Activated naive CD4-positive, alpha-beta T cell treated with Interleukin-2 at 50 U/mL for 16 hours (primary cell): ENCODE measurements at places on chromosomes 1 and 21.

DNA sequence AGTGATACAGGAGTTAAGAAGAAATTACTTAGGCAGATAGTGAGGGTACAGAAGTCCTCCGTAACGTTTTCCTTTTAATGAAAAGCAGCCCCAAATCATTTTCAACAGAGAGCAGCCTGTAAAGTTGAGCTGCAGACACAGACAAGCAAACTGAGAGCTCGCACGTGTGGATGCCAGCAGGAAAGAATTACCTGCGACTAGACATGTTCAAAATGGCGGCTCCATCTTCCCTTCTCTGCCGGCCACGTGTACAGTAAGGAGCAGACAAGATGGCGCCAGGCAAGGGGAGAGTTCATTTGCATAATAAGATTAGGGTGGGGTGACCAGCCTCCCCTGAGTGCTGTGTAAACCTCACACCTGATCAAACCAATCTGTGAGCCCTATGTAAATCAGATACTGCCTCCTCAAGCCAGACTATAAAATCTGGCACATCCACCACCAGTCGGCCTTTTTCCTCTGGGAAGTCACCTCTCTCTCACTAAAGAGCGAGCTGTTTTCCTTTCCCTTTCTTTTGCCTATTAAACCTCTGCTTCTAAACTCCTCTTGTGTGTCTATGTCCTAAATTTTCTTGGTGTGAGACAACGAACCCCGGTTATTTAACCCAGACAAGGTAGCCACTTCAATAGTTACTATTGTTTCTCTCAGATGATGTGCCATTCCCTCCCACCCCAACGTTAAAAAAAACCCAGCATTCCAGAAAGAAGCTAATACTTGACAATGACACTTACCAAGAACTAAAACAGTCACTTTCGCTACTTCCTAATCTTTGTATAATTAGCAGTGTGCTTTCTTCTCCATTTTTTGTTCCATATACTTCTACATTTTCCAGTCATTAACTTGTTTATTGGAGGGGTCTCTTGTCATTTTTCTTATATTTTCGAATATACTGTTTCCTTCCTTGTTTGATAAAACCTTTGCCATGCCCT lies 27.4 kb downstream of the DUSP10 start:
- DNase-seq, result no peak

DNA sequence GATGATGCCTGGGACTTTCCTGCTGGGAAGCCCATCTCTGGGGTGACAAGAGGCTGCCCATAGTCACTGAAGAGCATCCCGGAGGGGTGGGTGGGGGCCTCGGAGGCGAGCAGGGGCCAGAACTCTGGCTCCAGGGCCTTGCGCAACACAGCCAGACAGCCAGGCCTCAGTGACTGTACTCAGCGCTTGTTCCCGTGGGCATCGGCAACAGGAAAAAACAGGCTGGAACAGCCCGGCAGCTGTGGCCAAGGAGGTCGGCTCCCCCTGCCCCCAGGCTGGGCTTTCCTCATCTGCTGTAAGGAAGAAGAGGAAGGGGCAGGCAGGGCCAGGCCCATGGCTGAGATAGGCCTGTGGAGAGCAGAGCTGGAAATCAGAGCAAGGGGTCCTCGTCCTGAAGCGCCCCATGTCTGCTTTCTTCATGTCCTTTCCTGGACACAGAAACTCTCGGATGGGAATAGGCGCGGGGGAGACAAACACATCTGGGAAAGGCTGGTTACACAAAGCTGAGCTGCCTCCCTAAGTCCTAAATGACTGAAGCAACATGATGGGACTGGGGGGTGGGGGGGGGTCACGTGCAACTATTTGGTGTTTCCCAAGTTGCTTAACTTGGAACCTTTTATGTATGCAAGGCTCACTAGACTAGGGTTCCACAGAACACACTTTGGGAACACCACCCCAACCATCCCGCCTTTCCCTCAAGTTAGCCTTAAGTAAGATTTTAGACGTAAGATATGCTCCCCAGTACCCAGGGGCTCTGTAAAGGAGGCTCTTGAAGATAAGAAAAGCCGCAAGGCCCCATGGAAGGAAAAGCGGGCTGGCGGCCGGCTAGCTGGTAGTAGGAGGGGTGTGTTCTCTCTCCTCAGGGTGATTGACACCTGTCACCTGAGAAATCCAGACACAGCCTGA lies 30.7 kb downstream of the HSPG2 start:
- no peak for DNase-seq

DNA sequence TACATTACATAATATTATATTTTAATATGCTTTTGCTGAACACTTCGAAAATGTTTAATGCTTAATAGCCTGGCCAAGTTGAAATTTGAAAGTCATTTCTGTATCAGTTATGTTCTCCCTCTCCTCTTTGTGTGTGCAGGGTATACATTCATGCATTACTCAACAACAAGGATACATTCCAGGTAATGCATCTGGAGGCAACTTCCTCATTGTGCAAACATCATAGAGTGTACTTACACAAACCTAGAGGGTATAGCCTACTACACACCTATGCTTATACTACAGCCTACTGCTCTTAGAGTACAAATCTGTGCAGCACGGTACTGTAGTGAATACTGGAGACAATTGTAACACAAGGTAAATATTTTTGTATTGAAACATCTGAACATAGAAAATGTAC lies 407.3 kb downstream of the MRPL39 start:
- DNase-seq, result no peak

- DNase-seq, result no peak
Observed at GRCh38 chr1:83559129-83559840, 439.6 kb downstream of the TTLL7 start.

- DNase-seq, result no peak
Observed at GRCh38 chr1:36955016-36955415, 79.3 kb downstream of the GRIK3 start.

GRCh38 chr1:4796161-4797015 lies 142.0 kb downstream of the AJAP1 start:
- no peak for DNase-seq

- no peak for DNase-seq
Observed at GRCh38 chr1:184745929-184746638, 8.6 kb downstream of the EDEM3 start.

DNA sequence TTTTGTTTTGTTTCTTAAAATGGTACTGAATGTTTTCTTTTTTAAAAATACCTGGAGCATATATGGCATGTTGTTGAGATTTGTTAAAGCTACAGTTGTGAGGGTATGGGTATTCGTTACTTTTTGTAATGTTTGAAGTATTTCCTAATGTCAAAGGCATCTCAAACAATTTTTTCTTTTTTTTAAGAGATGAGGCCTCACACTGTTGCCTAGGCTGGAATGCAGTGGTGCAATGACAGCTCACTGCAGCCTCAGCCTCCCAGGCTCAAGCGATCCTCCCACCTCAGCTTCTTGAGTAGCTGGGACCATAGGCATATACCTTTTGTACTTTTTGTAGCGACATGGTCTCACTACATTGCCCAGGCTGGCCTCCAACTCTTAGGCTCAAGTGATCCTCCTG lies 16.1 kb downstream of the CLCN6 start:
- DNase-seq, result no peak

DNA sequence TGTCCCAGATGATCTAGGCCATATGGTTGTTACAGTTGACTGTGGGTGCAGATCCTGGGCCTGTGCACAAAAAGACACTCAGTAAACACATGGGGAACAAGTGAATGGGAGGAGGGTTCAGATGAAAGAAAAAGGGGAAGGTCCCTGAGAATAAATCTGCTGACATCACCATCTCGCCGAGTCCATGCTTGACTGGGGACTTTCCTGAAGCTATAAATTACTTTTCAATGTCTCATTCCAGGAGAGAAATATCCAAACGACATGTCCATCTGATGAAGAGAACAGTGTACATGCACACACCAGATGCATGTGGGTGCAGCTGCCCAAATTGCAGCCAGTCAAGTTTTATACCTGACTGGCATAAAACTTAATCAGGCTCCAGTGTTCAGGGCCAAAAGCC lies 109.0 kb downstream of the HIVEP3 start:
- DNase-seq, result no peak

- no peak for DNase-seq
Observed at GRCh38 chr21:15731243-15731613, 1.4 kb downstream of the USP25 start.

DNA sequence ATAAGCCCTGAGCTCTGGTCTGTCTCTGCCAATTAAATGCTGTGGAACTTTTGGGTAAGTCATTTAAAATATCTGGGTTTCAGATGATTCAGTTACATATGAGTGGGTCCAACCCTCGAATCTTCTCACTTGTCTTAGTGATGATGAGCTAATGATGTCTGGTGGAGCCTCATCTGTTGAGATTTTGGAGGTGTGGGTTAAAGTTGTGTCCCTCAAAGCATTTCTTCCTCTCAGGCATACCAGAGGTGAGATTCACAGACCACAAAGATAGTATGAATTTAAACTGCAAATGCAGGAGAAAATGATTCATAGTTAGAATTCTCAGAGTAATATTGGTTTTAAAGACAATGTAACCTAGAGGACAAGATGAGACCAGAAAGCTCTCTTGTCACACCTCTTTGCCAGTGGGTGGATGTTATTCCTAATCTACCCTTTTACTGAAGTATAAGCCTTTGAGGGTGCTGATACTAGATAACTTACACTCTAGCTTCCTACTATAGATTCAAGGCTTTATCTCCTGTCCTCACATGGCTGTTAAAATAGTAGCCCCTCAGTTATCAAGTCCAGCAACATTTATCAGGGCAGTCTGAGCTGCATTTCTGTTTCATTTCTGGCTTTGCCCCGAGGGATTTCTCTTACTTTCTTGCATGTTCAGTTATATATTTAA lies 90.7 kb downstream of the MT1HL1 start:
- DNase-seq, result no peak

- no peak for DNase-seq
Observed at GRCh38 chr1:33712186-33712585, 151.7 kb upstream of the HMGB4 start.

DNA sequence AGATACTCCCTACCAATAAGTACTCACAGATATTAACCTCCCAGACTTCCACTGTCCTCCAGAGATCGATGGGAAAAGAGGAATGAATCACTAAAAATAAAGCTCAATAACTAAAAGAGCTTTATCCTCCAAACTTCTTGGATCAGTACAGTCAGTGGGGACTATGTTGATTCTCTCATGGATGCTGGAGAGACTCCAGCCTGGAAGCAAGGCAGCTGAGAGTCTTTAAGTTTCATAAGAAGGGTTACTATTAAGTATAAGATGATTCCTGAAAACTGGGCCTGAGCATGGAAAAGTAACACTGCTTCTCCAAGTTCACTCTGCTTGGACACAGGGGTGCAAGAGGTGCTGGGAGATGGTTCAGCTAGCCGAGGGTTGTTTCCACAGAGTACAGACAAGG lies 6.2 kb upstream of the DDR2 start:
- DNase-seq, result no peak

DNA sequence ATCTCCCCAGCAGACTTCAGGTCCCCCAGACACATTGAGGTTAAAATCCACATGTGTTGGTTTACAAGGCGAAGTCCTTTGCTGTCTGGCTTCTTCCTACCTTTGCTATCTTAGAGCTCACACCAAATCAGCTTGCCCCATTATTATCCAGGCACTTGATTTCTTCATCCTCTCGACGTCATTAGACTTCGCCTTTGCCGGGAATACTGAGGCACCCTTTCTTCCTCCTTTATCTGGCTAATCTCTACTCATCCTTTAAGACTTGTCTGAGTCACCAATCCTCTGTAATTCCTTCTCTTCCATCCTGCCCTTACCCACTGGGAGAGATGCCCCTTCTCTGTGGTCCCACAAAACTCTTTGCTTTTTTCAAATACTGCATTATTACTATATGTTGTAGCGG lies 9.2 kb upstream of the XCL2 start:
- DNase-seq, result no peak

DNA sequence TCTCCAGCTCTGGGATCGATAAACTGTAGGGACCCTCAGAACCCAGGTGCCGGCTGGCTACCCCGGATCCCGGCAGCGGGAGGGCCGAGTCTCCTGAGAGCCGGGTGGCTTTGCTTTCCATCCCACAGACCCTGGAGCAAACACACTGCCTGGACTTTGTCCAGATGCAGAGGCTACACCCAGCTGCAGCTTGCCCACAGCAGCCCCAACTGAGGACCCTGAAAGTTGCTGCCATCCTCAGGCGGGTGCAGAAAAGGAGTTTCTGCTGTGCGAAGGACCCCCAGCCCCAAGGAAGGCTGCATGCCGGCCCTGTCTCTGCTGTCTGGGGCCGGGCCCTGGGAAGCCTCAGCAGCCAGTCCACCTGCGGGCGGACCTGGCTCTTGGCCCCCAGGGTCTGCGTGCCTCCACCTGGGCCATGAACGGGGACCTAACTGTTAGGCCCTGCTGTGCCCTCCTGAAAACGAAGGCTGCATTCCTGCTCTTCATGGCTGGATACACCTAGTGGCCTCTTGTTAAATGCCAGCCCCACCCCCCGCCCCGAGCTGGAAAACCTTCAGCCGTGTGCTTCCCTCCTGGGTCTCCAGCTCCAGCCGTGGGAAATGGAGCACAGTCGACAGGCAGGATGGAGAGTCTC lies 97.5 kb upstream of the ARHGEF16 start:
- no peak for DNase-seq

DNA sequence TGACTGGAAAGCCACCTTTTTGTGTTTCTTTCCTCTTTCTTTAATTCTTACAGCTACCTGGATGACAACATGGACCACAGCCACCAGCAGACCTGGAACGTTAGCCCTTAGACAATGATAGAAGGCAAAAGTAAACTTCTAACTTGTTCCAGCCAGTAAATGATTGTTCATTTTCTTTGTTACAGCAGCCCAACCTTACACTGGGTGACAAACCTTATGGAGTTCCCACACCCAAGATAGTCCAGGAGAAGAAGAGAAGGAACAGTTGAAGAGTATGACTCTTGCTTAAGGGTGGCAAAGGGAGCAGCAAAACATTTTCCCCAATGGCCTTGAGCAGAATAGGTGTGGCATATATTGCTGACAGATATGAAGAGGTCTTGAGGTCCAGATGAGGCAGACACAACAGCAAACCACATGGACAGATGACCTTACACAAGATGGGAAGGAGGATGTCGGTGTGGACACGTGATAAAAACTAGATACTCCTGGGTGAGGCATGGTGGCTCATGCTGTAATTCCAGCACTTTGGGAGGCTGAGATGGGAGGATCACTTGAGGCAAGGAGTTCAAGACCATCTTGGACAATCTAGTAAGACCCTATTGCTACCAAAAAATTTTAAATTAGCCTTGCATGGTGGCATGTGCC lies 11.8 kb upstream of the FAM76A start:
- DNase-seq, result no peak

GRCh38 chr21:16376673-16377072 lies 646.9 kb downstream of the USP25 start:
- no peak for DNase-seq

DNA sequence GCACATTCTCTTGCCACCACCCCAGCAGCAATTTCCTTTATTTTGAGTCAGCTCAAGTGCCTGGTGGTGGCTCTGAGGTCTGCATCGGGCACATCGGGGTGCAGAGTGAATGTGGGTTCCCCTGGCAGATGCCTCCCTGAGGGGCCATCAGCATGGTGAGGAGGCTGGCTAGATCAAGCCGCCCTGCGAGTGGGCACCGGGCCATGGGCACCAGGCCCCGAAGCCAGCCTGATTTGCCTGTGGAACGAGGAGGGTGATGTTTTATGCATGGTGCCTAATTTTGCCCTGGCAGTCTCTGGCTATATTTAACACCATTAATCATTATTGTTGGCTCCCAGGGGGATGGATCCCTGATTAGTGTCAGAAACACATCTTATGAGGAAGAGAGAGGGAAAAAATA lies 36.3 kb downstream of the ACTL8 start:
- DNase-seq, result no peak

GRCh38 chr1:180889325-180889724 lies 23.4 kb upstream of the KIAA1614 start:
- DNase-seq, result no peak

- DNase-seq, result no peak
Observed at GRCh38 chr1:183719289-183719688, 66.2 kb upstream of the APOBEC4 start.
